ENCODE measurements at places on chromosomes 4 and X. TPM values are rescaled to one million over a fixed set of nuclear protein-coding genes. Genes with fewer than 3 reads are reported as not detected.

- no peaks in the 10 kb centered on the region for H3K4me1 ChIP-seq
- H3K4me3 ChIP-seq: no peak overlapping the region
- H3K27ac ChIP-seq: no peak overlapping the region
- DNase-seq: no peak
Measured at GRCh38 chr4:156138781-156139280, 185.2 kb upstream of the CTSO start.

- H3K36me3 ChIP-seq: no peaks in the 10 kb centered on the region
- no peak overlapping the region for H3K27ac ChIP-seq
- H3K4me1 ChIP-seq: no peaks in the 10 kb centered on the region
- H3K27me3 ChIP-seq: peaks cover 10% of the 10 kb centered on the region
Measured at GRCh38 chr4:78945651-78946179, 6.5 kb upstream of the PAQR3 start.

- no peaks in the 10 kb centered on the region for H3K4me1 ChIP-seq
- H3K27ac ChIP-seq: no peak overlapping the region
- H3K36me3 ChIP-seq: no peaks in the 10 kb centered on the region
- DNase-seq: no peak
- no peak overlapping the region for H3K4me3 ChIP-seq
- no peaks in the 10 kb centered on the region for H3K27me3 ChIP-seq
Measured at GRCh38 chr4:144627663-144628076, 18.3 kb upstream of the HHIP start.

- H3K36me3 ChIP-seq: no peaks in the 10 kb centered on the region
- no peaks in the 10 kb centered on the region for H3K27me3 ChIP-seq
- no peak for DNase-seq
- H3K4me1 ChIP-seq: no peaks in the 10 kb centered on the region
- no peak overlapping the region for H3K27ac ChIP-seq
- no peak overlapping the region for H3K4me3 ChIP-seq
Measured at GRCh38 chr4:111449657-111450056, 695.6 kb upstream of the FAM241A start.

DNA sequence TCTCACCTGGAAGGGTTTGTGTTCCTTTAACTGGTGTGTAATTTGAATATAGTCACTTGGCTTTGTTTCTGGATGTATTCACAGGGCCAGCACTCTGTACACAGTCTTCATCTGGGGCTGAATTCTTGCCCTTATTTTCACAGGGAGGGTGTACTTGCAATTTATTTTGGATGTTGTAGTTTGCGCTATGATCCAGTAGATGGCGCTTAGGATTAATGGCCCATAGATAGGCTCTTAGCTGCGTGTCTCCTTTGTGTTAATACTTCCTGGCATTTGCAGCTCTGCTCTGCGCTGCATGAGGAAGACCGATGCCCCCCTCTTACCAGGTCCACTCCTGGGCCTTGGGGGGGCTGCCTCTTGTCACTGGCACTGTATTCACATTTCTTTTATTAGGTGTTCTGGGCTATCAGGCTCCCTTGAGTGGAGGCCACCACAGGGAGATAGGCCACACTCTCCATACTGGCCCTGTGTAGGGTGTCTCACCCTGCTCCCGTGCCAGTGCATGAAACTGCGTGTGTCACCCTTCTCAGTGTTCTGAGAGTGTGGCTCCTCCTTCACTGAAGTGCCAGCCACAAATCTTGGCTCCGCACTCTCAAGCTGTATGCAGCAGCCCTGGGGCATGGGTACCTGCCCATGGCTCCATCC, 562.2 kb downstream of the ZIC3 start:
- H3K27ac ChIP-seq: no peak overlapping the region
- no peaks in the 10 kb centered on the region for H3K36me3 ChIP-seq

Gene TLR7
- total RNA-seq: not detected

DNA sequence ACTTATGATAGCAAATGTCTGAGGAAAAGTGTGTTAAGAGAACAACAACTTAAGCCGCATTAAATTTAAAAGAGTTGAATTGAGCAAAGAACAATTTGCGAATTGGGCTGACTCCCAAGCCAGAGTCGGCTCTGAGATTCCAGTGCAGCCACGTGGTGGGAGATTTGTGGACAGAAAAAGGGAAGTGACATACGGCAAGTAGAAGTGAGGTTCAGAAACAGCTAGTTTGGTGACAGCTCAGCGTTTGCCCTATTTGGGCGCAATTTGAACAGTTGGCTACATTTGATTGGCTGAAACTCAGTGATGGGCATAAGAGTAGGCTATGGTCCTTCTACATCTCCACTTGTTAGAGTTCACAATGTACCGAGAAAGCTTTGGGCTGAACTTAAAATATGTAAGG, 124.0 kb downstream of the PRKX start:
- no peak overlapping the region for H3K27ac ChIP-seq
- no peaks in the 10 kb centered on the region for H3K36me3 ChIP-seq
- no peaks in the 10 kb centered on the region for H3K4me1 ChIP-seq
- no peaks in the 10 kb centered on the region for H3K27me3 ChIP-seq

Gene ZNF141
- total RNA-seq: 22.1 TPM

Gene LAGE3
- total RNA-seq: 74.6 TPM

DNA sequence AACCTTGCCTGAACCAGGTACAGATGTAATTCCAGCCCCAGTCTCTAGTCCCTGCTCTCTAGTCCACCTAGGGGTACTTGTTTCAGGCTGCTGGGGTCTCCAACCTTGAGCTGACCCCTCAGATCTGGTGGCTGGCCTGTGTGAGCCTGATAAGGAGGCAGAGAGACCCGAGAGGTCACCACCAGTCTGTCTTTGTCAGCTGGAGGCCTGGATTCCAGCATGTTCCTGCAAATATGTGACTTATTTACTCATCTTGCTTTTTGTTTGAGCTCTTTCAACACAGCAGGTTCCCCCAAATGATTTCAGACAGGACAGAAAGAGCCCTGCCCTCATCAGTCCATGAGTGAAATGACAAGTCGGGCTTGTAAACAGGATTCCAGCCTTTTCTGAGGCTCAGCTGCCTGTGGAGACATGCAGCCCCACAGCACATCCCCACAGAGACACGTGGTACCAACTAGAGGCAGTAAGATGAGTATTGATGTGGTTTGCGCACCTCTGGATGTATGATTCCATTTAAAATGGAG, 37.5 kb upstream of the STK26 start:
- peak overlapping the region; percentile 11 for H3K4me3 ChIP-seq
- peaks cover 57% of the 10 kb centered on the region for H3K4me1 ChIP-seq
- no peaks in the 10 kb centered on the region for H3K27me3 ChIP-seq
- DNase-seq: peak; percentile 20

GRCh38 chr4:167290678-167291077, 56.4 kb upstream of the SPOCK3 start:
- no peak overlapping the region for H3K4me3 ChIP-seq
- no peaks in the 10 kb centered on the region for H3K27me3 ChIP-seq
- no peaks in the 10 kb centered on the region for H3K4me1 ChIP-seq
- no peak for DNase-seq

DNA sequence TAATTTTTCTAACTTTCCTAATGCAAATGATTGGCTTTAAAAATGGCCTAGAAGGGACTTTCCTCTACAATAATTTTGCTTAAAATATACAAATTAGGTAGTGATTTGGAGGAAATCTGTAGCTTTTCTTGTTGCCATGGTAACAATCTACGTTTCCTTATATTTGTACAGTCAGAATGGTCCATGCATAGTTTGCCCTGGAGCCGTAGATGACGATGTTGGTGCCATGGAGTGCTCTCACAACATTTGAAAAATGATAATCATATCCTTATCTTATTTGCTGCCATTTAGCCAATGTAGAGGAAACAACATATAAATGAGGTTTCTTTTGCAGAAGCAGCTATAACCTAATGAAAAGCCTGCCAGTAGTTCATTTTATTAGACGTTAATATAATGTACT, 89.0 kb upstream of the NMU start:
- no peaks in the 10 kb centered on the region for H3K4me1 ChIP-seq
- no peak overlapping the region for H3K27ac ChIP-seq
- H3K36me3 ChIP-seq: no peaks in the 10 kb centered on the region
- H3K27me3 ChIP-seq: no peaks in the 10 kb centered on the region
- H3K4me3 ChIP-seq: no peak overlapping the region

GRCh38 chrX:46831765-46832327, 5.0 kb upstream of the RP2 start:
- H3K27ac ChIP-seq: no peak overlapping the region
- DNase-seq: no peak
- no peaks in the 10 kb centered on the region for H3K27me3 ChIP-seq
- H3K4me3 ChIP-seq: no peak overlapping the region
- H3K36me3 ChIP-seq: no peaks in the 10 kb centered on the region

DNA sequence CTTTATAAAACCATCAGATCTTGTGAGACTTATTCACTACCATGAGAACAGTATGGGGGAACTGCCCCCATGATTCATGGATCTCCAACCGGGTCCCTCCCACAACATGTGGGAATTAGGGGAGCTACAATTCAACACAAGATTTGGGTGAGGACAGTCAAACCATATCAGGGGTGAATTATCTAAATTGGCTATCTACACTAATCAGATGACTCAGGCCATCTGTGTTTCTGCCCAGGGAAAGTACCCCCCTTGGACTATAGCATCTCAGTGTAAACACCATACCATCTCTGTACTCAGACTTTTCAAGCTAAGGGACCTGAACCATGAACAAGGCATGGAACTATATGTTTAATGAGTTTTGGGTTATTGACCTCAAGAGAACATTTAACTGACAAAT, 76.8 kb downstream of the LNX1 start:
- H3K27ac ChIP-seq: no peak overlapping the region
- H3K27me3 ChIP-seq: no peaks in the 10 kb centered on the region
- DNase-seq: no peak

GRCh38 chrX:148281920-148282319, 218.5 kb upstream of the AFF2 start:
- peaks cover 17% of the 10 kb centered on the region for H3K4me1 ChIP-seq
- DNase-seq: no peak
- H3K27ac ChIP-seq: no peak overlapping the region
- H3K4me3 ChIP-seq: no peak overlapping the region
- H3K27me3 ChIP-seq: no peaks in the 10 kb centered on the region

DNA sequence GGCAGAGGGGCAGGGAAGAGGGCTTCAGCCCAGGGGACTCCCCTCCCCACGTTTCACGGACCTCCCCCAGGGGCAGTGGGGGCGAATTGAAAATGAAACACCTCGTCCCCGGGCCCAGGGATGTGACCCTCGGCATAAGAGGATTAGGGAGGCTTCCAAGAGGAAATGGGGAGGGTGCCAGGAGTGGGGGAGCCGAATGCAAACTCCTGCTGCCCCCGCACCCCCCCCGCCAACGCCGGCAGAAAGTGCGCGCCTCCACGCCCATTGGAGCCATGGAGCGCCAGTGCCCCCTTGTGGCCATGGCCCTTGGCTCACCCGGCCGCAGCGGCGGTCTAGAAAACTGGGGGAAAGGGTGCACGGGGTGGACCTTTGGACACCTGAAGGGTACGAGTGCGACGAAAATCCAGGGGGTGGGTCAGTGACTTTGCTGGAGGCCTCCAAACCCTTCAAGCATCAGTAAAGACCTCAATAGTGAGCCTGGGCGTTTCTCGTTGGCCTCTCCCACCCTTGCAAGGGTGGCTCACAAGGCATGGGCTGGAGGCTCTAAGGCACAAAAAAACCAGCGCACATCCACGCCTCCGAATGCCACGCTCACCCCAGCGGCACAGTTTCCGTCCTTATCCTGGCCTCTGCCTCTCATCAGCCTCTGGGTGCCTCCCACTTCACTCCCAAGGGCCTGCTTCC, 120.8 kb upstream of the PJA1 start:
- no peaks in the 10 kb centered on the region for H3K27me3 ChIP-seq
- H3K4me1 ChIP-seq: no peaks in the 10 kb centered on the region
- no peak overlapping the region for H3K27ac ChIP-seq
- no peaks in the 10 kb centered on the region for H3K36me3 ChIP-seq

GRCh38 chr4:111960241-111960667, 185.0 kb upstream of the FAM241A start:
- no peak for DNase-seq
- no peak overlapping the region for H3K27ac ChIP-seq
- H3K4me3 ChIP-seq: no peak overlapping the region
- H3K36me3 ChIP-seq: no peaks in the 10 kb centered on the region
- H3K27me3 ChIP-seq: no peaks in the 10 kb centered on the region
- H3K4me1 ChIP-seq: no peaks in the 10 kb centered on the region

Gene CXCL6
- not detected for total RNA-seq

- no peak for DNase-seq
- no peaks in the 10 kb centered on the region for H3K27me3 ChIP-seq
- H3K27ac ChIP-seq: no peak overlapping the region
- H3K4me3 ChIP-seq: no peak overlapping the region
- H3K36me3 ChIP-seq: no peaks in the 10 kb centered on the region
Measured at GRCh38 chrX:14409341-14409740, 120.0 kb upstream of the GLRA2 start.

DNA sequence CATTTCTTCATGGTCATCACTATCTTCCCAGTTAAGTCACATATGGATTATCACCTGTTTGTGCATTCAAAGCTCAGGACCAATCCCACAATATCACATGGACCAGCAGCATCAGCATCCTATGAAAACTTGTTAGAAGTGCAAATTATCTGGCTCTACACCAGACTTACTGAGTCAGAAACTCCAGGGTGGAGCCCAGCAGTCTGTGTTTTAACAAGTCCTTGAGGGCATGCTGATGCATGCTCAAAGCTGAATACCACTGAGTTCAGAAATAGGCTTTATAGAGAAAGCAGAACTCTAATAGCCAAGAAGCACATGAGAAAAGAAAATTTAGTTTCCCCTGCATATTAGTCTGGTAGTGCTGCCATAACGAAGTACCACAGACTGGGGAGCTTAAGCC, 62.4 kb upstream of the GABRQ start:
- no peak for DNase-seq
- H3K4me3 ChIP-seq: no peak overlapping the region

GRCh38 chr4:106369456-106370060, 980 bp upstream of the GIMD1 start:
- no peaks in the 10 kb centered on the region for H3K36me3 ChIP-seq
- no peaks in the 10 kb centered on the region for H3K27me3 ChIP-seq
- no peaks in the 10 kb centered on the region for H3K4me1 ChIP-seq

- H3K4me1 ChIP-seq: no peaks in the 10 kb centered on the region
- peak; percentile 15 for DNase-seq
- H3K36me3 ChIP-seq: no peaks in the 10 kb centered on the region
Measured at GRCh38 chr4:10403633-10404445, 53.4 kb downstream of the ZNF518B start.

DNA sequence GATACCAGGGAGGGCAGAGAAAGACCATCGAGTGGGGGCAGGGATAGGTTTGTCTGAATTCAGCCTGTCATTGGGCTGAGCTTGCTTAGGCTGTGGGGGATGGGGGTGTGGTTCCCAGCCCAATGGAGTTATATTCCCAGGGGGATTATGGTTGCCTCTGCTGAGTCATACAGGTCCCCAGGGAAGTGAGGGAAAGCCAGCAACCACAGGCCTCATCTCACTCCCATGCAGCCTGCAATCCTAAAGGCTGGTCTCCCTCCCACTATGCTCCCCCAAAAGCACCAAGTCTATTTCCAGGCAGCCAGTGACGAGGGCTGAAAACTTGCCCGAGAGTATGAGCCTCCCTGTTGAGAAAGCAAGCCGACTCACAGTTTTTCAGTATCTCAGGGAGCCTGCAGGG, 39.3 kb downstream of the AFM start:
- no peak overlapping the region for H3K27ac ChIP-seq
- H3K4me1 ChIP-seq: no peaks in the 10 kb centered on the region
- H3K36me3 ChIP-seq: no peaks in the 10 kb centered on the region
- no peak overlapping the region for H3K4me3 ChIP-seq
- no peak for DNase-seq
- no peaks in the 10 kb centered on the region for H3K27me3 ChIP-seq

Gene P2RY8
- total RNA-seq: 47.1 TPM

Gene CCDC158
- not detected for total RNA-seq
